ENCODE measurements at places on chromosomes 2 and 18.
A peak's percentile ranks its signal among the peaks of the same experiment; 100 is the strongest.

GRCh38 chr18:2060086-2060485 lies 511.2 kb downstream of the METTL4 start:
- no peak for DNase-seq

DNA sequence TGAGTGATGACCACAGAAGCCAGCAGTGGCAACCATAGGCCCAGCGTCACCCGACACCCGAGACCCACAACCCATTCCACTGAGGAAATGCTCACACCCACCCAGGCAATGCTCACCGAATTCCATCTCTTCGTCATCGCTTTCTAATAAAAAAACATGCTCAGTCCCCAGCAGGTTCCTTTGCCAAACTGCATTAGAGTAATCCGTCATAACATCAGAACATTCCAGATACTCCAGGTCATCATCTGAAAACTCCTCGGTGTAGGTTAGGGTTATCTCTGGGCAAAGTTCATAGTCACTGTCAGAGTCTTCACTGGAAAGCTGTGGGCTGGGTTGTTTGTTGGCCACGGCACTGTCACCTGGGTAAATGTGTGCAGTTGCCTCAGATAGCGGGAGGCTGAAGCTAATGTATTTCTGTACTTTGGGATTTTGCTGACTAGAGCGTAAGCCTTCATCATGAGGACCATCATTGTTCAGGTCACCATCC lies 49.3 kb downstream of the ALPK2 start:
- no peak for DNase-seq

GRCh38 chr2:56021136-56021474 lies 97.5 kb upstream of the EFEMP1 start:
- peak; percentile 51 for DNase-seq

DNA sequence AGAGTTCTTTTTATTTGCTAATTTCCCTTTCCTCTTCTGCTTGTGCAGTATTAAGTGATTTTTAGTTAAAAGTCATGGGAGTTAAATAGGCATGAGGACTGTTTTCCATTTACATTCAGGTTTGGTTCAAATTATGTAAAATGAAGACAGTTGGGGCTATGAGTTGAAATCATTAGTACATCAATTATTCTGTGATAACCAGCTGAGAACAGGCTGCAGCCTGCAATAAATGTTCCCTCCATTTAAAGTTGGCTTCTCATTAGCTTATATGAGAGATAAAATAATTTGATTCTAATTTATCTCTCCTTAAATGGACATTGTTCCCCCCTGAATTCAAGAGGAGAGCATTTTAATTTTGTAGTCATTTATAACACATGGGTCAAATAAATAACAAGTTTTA lies 48.3 kb downstream of the RHBDD1 start:
- no peak for DNase-seq

GRCh38 chr2:25559148-25559547 lies 114.2 kb downstream of the DTNB start:
- DNase-seq, result no peak

DNA sequence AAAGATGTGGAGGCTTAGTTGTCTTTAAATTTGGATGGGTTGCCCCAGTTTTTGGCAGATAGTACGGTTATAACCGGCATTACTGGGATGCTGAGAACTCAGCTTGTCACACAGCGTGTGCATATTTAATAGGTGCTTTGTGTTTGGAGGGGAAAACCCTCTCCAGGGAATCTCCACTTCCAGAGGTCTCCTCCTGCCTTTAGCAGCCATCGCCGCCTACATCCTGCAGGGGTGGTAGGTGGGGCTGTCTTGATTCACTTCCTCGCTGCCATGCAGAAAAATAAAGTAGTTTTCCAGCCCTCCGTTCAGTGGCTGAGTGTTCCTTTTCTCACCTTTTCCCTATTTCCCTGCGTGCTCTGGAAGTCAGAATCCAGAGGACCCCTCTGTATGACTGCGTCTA lies 76.4 kb downstream of the ITGB1BP1 start:
- no peak for DNase-seq

DNA sequence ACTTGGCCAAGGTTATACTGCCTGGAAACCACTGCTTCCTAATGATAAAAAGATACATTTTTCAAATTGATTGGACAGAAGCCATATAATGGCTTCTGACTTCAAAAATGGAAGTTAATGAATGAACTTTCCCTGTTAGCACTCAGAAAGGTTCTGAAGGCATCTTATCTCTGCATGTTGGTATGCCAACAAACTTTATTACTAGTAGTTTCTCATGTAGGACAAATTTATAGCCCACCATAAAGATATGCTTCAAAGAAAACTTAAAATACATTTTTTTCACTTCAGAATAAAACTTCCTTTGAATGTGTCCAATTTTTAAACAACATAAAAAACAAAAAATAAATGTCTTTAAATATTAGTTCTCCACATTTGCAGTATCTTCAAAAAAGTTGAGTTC lies 10.0 kb downstream of the DOCK10 start:
- DNase-seq, result no peak

DNA sequence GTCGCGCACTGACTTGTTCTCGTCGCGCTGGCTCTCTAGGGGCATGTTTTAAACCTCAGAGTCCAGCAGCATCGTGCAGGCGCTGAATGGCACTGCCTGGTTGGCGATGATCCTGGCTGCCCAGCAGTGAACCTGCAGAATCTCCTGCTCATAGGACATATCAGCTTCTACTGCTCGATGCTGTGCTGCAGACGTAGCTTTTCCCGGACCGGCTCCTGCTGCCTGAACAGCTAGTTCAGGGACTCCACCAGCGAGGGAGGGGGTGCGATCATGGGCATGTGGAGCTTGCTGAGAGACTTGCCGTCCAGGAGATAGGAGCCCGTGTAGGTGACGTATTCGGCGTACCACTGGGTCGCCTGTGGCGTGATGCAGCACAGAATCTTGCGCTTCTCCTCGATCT lies 890.0 kb upstream of the LRRTM1 start:
- DNase-seq, result no peak

- DNase-seq, result peak; percentile 60
Measured at GRCh38 chr18:12317664-12318333, 9.8 kb downstream of the TUBB6 start.

Measured in NCI-H2081 (cell line).